Ammon's horn (tissue), 1 donor: ENCODE measurements at places on chromosomes 5 and 9.
A peak's percentile ranks its signal among the peaks of the same experiment; 100 is the strongest.

GRCh38 chr5:81762401-81762800, 11.5 kb upstream of the SSBP2 start:
- no peak for DNase-seq

- peak; percentile 63 for DNase-seq
These were observed 567 bp upstream of the SPIN1 start for GRCh38 chr9:88387552-88388202.

DNA sequence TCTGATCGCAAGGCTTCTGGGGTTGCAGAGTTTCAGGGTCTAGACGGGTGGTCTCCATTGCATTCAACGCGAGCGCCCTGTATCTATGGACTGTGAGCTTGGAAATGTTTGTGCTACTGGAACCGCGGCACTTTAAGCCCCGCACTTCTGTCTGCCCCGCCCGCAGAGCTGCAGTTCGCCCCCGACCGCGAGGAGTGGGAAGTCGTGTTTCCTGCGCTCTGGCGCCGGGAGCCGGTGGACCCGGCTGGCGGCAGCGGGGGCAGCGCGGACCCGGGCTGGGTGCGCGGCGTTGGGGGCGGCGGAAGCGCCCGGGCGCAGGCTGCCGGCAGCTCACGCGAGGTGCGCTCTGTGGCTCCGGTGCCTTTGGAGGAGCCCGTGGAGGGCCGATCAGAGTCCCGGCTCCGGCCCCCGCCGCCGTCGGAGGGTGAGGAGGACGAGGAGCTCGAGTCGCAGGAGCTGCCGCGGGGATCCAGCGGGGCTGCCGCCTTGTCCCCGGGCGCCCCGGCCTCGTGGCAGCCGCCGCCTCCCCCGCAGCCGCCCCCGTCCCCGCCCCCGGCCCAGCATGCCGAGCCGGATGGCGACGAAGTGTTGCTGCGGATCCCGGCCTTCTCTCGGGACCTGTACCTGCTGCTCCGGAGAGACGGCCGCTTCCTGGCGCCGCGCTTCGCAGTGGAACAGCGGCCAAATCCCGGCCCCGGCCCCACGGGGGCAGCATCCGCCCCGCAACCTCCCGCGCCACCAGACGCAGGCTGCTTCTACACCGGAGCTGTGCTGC, 1.0 kb downstream of the ADAMTS19 start:
- DNase-seq, result peak; percentile 25

- DNase-seq, result no peak
These were observed 66.4 kb downstream of the EHMT1 start for GRCh38 chr9:137685035-137685740.

DNA sequence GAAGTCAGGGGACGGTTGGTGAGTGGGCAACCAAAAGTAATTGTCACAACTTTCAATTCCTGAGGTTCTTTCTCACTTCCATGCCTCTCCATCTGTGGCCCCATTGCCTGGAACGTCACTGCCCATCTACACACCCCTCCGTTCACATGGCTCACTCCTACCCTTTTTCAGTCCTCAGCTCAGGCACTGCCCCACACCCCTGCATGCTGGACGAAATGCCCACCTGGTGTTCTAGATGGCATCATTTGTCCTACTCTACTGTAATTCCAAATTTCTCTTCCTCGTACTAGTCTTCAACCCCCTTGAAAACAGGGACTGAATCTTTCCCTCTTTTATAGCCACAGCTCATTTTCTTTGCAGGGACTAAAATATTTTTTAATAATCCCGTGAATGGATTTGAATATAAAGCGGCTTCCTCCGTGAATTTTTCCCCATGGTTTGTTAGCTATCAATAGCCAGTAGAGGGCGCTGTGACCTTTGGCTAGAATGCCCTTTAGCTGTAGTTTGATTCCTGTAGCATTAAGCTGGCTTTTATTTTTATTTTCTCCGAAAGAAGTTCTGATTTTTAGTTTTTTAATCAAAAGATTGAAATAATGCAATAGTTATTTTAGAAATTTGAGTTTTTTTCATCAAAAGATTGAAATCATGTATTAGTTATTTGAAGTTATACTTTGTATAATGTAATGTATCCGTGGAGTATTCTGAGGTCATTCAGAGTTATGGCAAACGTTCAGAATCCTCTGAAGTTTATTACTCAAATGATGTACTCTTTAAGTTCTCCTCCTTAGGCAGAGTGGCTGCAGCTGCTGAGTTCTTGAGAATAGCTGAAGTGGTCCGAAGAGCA, 232.1 kb downstream of the SH3GL2 start:
- DNase-seq, result peak; percentile 72

DNA sequence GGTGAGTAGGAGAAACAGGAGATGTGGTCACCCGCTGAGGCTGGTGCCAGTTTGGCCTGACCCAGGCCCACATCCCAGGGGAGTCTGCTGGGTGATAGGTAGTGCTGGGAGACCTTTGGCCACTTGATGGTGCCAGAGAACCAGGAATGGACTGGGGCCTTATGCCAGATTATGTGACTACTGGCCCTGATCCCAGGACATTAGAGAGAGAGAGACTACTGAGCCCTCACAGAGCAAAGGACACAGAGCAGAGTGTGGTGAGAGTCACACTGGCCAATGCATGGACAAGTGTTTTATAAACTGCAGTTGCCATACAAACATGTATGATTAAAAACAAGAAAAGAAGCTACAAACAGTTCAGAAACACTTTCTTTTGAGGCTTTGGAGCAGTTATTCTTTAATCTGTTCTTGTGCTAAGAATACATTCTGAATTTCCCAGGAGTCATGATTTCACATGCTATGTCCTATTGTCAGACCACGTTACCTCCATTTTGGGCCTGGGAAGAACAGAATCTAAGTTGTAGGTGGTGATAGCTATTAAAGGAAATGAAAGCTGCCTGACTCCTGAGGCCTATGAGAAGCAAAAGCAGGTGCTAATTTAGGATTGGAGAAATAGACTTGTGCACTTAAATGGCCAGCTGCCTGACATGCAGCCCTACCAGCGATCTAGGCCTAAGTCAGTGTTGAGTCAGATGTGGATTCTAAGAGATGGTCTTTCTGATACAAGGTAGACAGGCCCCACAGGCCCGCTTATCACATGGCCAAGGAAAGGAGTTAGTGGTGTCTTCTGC, 32.6 kb upstream of the TMOD1 start:
- peak; percentile 95 for DNase-seq

DNA sequence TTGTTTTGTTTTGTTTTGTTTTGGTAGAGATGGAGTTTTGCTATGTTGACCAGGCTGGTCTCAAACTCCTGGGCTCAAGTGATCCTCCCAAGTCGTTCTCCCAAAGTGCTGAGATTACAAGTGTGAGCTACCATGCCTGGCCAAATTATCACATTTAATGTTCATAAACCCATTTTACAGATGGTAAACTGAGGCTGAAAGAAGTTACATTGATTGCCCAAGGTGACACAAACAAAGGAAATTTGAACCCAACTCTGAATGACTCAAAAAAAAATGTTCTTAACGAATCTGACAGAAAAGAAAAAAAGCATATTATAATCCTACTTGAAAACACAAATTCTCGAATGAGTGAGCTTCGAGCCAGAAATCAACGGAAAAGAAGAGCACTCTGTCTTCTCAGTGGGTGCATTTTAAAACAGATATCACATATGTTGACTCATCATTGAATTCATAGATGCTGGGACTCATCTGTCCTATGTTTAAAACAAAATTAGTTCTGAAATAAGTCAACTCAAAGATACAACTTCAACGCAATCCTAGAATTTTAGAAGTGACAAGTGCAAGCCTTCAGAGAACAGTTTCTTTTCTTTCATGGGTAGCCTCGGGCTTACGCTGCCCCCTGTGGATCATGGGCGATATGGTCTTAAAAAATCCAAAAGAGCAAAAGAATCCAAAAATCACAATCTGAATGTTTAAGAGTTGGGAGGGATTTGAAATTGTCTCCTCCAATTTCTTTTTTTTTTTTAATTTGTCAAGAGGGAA, 28.4 kb downstream of the TIMD4 start:
- DNase-seq, result peak; percentile 50

- DNase-seq, result no peak
These were observed 245.0 kb downstream of the PSAT1 start for GRCh38 chr9:78541868-78542443.

GRCh38 chr9:18451406-18451805, 22.5 kb upstream of the ADAMTSL1 start:
- no peak for DNase-seq

DNA sequence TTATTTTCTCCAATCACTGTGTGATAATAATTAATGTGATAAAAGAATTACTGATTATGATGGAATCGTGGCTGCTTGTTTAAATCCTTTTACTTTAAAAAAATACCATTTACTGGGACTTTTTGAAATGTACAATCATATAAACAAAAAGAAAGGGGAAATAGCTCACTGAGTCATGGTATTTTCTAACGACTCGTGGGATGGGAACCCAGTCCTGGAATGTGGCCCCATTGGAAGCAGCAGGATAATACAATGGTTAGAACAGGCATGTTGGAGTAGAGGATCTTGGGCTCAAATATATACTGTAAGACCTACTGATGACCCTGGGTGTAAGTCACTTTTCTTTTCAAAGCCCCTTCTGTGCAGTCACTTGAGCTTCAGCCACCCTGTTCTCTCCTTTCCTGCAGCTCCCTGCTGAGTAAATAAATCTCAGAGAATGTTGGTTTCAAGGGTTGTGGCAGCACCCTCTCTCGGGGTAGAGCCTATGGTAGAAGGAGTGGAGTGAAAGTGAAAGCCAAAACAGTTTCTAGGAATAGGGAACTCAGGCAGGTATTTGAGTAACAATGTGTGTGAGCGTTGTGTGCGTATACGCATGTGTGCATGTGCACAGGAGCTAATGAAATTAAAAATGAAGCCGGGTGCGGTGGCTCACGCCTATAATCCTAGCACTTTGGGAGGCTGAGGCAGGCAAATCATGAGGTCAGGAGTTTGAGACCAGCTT, 40.8 kb upstream of the LARP1 start:
- no peak for DNase-seq

- peak; percentile 59 for DNase-seq
These were observed 339.5 kb downstream of the BNC2 start for GRCh38 chr9:16530669-16531642.

DNA sequence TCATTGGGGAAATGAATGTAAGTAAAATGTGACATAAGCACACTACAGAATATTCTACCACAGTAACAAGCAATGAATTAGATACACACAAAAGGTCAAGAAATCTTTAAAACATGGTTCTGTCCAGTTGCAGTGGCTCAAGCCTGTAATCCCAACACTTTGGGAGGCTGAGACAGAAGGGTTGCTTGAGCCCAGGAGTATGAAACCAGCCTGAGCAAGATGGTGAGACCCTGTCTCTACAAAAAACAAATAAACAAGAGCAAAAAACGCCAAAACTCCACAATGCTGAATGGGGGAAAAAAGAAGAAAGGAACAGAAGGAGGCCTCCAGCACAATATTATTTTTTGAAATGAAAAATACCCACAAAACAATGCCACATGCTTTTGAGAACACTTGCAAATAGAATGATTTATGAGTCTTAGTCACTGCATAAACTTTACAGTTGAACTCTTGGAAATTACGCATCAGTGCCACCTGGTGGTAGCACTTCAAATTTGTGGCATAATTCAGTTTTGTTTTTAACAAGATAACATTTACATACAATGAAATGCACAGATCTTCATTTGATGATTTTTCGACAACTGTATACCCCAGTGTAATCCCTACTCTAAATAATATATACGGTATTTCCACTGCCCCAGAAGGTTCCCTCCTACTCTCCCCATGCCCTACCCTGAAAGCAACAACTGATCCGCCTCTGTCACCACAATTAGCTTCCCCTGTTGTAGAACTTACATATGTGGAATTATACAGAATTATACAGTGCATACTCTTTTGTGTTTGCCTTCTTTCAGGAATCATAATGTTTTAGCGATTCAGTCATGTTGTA, 14.4 kb upstream of the SPINK4 start:
- DNase-seq, result peak; percentile 77

- DNase-seq, result no peak
These were observed 5.5 kb downstream of the ASTN2 start for GRCh38 chr9:117409321-117409720.

GRCh38 chr5:97501286-97501964, 318.4 kb upstream of the RIOK2 start:
- no peak for DNase-seq

GRCh38 chr5:127094161-127094814, 21.0 kb upstream of the C5orf63 start:
- DNase-seq, result peak; percentile 53

- no peak for DNase-seq
These were observed 5.3 kb downstream of the FGF18 start for GRCh38 chr5:171424726-171425125.

DNA sequence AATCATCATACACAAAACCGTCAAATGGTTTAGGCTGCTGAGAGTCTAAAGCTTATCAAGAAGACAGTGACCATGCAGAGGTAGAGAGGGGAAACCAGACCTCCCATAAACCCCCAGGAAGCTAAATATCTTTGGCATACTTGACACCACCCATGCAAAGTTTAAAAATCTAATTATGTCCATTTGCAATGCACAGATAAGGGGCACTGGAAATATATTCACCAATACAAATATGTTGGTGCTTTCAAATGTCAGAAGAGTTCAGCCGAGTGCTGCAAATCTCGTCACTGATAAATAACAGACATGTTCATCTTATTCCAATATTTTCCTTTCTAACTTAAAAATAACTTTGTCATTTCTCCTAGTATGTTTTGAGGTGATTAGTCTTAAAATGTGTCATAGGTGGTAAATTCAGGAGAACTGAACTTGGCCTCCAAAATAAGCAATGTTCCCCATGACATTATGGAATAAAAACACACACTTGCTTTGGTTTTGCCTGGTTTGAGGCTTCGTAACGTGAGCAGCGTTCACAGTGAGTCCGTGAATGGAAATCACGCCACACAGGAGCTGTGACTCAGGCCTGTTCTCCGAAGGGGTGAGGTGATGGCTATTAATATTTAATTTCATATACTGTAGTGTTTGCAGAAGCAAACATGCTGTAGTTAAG, 182.2 kb downstream of the AOPEP start:
- no peak for DNase-seq

GRCh38 chr5:8188874-8189565, 320.1 kb downstream of the MTRR start:
- DNase-seq, result no peak

DNA sequence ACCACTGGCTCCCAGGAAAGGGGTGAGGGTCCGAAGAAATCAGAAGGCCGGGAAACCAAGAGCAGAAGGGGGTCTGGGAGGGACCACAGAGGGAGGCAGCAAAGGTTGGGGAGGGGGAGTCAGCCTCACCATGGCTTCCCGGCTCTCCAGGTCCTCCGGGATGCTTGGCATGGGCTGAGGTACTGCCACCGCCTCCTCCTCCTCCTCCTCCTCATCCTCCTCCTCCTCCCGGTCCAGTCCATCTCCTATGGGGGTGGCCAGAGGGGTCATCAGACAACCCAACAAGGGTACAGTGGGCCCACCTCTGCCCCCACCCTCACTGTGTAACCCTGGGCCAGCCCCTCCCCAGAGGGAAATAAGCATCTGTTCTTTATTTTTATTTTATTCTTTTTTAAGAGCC, 17.5 kb downstream of the GOLGA2 start:
- no peak for DNase-seq

GRCh38 chr9:26243029-26243697, 564.9 kb upstream of the TUSC1 start:
- no peak for DNase-seq

DNA sequence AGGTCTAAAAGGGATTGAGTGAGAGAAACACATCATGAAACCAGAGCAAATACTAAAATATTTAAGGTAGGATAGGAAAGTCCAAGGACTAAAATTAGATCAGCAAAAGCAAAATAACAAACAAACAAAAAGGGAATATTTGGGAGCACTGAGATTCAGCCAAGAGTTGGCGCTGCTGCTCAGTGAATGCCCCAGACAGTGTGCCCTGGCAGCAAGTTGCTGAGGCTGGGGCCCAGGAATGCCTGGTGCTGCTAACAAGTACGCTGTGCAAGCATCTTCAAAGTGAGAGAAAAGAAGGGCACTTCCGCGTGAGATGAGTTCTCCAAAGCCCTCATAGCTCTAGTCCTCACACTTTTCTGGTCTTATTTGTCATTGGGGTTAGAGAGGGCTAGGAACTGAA, 603.3 kb downstream of the EFNA5 start:
- DNase-seq, result peak; percentile 79
